Activated CD4-positive, alpha-beta T cell treated with anti-CD3 and anti-CD28 coated beads for 48 hours (primary cell): ENCODE measurements at places on chromosomes 3 and 15.

- peak; percentile 17 for DNase-seq
These were observed 767 bp downstream of the WDR48 start for GRCh38 chr3:39052583-39052982.

- DNase-seq = no peak
These were observed 19.1 kb downstream of the PAQR9 start for GRCh38 chr3:142944342-142944741.

DNA sequence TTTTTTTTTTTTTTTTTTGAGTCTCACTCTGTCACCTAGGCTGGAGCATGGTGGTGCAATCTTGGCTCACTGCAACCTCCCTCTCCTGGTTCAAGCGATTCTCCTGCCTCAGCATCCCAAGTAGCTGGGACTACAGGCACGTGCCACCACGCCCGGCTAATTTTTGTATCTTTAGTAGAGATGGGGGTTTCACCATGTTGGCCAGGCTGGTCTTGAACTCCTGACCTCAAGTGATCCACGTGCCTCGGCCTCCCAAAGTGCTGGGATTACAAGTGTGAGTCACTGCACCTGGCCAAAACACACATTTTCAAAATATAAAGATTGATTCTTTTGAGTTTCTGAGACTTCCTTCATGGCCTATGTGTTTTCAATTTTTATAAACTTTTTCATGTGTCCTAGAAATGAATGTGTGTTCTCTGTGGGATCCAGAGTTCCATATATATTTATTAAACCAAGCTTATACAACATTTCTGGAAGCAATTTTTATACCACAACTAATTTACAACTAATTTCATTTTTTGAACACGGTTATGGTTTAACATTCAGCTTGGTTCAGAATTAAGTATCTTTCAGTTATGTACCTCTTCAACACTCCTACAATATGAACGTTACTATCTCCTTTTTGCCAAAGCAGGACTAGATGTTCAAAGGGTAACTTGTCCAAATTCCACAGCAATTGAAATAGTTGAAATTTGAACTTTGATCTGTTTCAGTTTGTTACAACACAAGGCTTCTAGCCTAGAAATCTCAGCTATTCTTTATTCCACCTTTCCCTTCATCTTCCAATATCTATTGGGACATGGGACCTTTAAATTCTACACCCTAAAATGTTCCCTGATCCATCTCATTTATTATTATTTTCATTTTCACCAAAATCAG is 1.5 kb downstream of the ACAD11 start:
- no peak for DNase-seq

- no peak for DNase-seq
These were observed 133.4 kb upstream of the ZBTB20 start for GRCh38 chr3:115280506-115280905.

GRCh38 chr3:61066800-61067199 is 184.5 kb downstream of the FHIT start:
- DNase-seq = no peak

- peak; percentile 50 for DNase-seq
These were observed 5.4 kb upstream of the SENP7 start for GRCh38 chr3:101518421-101518871.

DNA sequence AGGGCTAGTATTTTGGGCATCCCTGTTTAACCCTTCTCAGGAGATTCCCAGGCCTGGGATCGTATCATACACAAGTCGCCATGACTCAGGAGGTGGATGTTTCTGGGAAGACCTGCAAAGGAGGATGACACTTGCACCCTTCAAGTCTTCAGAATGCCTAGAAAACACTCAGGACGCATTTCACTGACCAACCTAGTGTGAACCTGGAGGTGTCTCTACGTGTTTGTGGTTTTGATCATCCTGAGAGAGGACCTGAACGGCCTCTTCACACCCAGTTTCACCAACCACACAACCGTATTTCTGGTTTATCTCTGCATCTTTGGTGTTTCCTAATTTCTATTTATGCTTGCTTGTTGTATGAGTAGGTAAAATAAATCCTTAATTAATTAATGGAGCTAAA is 2.8 kb upstream of the CLDND1 start:
- DNase-seq = no peak

- DNase-seq = no peak
These were observed 176.9 kb upstream of the PROK2 start for GRCh38 chr3:71961891-71962290.

DNA sequence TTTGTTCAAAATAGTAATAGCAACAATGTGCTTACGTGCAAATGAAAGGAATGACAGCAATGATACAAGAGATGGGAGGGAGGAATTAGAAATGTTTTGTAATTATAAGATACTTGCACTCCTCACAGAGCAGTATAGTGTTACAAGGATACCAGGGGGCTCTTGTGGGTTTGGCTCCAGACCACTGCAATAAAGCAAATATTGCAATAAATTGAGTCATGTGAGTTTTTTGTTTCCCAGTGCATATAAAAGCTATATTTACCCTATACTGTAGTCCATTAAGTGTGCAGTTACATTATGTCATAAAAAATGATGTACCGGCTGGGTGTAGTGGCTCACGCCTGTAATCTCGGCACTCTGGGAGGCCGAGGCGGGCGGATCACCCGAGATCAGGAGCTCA is 864.3 kb downstream of the NSUN3 start:
- DNase-seq = no peak

GRCh38 chr3:72953325-72953956 is 43.2 kb upstream of the PPP4R2 start:
- DNase-seq = no peak

GRCh38 chr15:33080006-33080405 is 114.5 kb downstream of the FMN1 start:
- no peak for DNase-seq

GRCh38 chr3:73107215-73107614 is 45.8 kb downstream of the EBLN2 start:
- DNase-seq = no peak
